ENCODE measurements at places on chromosomes 4 and X. TPM values are rescaled to one million over a fixed set of nuclear protein-coding genes. Genes with fewer than 3 reads are reported as not detected.

DNA sequence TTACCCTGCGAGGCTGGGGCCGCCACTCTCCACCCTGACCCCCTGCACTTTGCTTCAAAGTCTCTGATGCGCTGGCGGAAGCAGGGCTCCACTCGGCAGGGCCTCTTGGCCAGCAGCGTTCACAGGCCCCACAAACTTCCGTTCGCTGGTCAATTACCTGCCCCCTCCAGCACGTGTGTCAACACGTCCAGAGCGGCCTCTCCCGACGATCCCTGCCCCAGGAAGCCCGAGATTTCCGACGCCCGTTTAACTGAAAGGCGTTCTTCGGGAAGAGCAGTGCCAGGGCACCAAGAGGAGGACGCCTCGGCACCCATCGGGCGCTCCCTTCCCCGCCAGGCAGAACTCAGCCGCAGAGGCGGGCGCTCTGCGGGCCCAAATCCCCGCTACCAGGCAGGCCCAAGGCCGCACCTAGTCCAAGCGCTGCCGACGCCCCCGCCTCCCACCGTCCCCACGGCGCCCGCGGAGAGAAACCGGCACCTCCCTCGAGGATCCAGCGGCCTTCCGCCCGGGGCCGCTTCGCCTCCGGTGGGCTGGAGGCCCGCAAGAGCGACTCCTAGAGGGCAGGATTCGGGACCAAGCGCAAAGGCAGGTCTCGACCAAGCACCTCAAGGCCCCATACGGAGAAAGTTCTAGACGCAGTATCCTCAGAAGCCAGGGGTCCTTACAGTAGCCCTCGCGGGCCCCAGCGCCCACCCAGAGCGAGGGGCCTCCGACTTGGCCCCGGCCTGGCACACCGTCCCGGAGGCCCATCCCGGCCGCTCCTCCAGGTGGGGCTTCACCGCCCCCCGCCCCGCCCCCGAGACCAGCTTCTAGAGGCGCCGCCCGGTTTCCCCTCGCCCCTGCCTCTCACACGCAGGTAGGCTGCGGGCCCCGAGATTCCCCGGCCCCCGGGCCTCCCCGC, 586 bp downstream of the BCAP31 start:
- no peak for DNase-seq

- DNase-seq = no peak
Measured at GRCh38 chrX:120302434-120302833, 8.8 kb downstream of the TMEM255A start.

DNA sequence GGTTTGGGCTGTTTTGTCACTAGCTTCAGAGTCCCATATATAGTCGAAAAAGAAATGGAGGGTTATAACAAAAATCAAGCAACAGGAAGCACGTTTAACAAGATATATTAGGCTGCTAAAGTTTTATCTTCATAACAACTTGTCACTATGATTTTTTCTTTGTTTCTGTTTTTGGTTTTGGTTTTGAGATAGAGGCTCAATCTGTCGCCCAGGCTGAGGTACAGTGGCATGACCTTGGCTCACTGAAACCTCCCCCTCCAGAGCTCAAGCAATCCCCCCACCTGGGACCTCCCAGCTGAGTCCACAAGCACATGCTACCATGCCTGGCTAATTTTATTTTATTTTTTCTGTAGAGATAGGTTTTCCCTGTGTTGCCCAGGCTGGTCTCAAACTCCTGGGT, 2664.4 kb downstream of the ARAP2 start:
- DNase-seq = no peak

DNA sequence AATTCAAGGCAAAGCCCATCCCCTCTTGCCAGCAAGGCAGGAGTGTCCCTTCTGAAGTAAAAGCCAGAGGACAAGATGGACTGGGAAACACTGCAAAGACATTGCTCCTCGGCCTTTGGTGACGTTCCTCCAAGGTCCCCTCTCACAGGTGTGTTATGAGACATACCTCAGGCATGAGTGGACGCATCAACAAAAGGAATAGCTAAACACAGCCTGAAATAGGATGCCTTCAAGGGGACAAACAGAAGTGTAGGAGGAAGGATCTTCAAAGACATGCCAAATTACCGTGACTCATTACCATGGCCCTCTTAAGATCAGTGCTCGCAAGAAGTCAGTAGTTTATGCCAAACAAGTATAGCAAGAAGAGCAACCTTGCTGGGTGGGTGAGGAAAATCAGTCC, 6.0 kb upstream of the IDS start:
- DNase-seq = no peak

GRCh38 chr4:142121448-142122350, 485.3 kb downstream of the IL15 start:
- DNase-seq = no peak

GRCh38 chrX:31540313-31540712, 468.5 kb upstream of the FTHL17 start:
- no peak for DNase-seq

DNA sequence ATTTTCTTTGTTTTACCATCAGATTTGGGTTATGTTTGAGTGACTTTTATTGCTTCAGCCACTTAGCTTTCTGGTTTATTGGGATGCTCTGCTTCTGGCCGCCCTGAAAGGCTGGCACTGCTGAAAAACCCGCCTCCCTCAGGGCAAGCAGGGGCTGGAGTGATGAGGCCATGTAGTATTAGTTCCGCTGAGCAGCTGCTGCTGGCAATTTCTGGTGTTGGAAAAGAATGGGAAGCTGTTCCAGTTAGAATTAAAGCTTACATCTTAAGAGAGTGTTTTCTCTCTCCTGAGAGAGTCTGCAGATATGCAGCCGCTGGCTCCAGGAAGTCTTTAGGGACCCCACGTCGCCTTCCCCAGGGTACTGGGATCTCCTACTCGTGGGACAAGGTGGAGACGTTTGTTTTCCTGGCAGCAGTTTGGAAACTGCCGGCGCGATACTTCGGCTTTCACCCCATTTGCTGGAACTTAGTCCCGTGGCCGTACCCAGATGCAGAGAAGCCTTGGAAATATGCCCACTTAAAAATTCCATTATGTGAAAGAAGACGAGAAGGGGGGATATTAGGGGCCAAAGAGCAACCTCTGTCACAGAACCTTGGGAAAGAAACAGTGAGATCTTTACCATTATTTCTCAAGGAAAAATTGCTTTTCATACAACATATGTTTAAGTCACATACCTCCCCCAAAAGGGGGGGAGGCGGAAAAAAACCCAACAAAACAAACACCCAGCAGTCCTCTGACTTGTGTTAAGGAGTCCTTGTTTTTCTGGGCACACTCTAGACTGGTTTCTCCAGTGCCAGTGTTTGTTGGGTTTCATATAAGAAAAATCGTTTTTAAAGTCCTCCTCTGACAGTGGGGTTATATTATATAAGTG, 72.6 kb downstream of the TMEM131L start:
- DNase-seq = no peak

- DNase-seq = no peak
Measured at GRCh38 chr4:182206916-182207315, 36.3 kb upstream of the TENM3 start.

DNA sequence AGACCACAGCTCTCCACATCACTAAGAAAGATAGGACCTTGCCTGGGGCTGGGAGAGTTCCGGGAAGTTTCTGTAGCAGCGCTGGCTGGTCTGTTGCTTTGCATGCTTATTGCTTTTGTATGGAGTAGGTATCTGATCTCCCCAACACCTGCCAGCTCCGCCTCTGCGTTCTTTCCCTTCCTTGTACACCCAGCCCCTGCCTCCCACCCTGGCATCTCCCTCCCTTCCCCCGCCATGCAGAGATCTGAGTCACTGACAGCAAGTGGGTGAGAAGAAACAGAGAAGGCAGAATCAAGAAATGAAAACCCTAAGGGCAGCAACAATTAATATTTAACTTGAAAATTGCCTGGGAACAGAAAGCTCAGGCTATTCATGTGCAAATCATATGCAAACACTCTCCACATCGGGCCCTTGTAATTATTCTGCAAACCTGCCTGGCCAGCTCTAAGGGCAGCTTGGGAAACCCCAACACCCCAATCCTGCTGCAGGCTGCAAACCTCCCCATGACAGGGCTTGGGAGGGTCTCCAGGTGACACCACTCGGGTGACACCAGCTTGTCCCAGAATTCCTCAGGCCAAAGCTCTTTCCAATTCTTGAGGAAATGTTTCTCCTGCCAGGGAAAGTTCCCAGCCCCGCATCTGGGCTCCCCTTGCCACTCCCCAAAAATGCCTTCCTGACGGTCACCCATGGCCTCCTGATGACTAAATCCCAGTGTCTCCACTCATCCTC, 257.2 kb downstream of the FBXW7 start:
- DNase-seq = no peak

DNA sequence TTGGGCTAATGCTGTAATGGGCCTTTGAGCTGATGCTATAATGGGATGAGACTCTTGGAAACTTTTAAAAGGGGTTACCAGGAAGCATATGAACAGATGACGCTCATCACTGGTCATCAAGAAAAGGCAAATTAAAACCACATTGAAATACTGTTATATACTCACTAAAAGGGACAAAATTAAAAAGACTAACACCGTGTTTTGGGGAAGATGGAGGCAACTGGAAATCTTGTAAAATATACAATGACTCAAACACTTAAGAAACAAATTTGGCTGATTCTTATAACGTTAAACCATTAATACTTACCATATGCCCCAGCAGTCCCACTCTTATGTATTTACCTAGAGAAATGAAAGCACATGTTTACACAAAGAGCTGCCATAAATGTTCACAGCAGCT, 207.2 kb upstream of the GPRIN3 start:
- DNase-seq = no peak

DNA sequence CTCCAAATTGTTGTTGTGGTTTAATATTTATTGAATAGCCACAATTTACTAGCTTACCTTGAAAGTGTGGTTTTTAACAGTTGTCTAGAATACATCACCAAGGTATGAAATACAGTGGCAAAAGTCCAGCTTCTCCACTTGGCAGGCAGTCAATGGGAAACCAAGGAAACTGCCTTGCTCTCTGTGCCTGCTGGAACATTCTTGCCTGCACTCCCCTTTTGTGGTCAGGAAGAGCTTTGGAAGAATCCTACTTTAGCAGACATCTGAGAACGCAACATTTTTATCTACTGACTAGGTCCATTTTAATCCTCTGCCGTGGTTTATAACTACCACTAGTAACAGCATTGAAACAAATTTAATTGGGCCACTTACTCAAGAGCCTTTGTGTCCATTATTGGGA, 64.5 kb downstream of the TENM3 start:
- no peak for DNase-seq

DNA sequence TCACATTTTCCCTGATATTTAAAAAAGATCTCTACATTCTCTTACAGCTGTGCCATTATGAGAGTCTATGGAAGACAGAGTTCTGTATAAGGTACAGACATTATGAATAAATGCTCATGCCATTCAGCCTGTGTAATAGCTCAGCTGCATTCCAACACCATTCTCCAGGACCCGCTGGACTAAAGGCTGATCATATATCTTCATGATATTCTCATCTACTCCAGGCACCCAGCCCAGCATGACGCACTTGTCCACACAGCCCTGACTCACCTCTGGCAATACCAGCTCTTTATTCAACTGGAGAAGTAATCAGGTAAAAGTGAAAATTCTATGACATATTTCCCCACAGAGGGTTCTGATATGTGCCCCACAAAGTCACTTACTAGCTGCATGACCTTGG, 437.5 kb upstream of the FGF16 start:
- no peak for DNase-seq

DNA sequence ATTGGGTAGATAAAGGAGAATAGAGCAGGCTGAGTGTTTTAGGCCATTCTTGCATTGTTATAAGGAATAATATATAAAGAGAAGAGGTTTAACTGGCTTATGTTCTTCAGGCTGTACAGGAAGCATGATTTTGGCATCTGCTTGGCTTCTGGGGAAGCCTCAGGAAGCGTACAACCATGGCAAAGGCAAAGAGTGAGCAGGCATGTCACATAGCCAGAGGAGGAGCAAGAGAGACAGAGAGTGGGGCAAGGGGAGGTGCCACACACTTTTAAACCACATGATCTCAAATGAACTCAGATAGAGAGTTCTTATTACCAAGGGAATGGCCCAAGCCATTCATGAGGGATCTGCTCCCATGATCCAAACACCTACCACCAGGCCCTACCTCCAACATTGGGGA, 4.4 kb upstream of the METTL14 start:
- DNase-seq = no peak

- DNase-seq = no peak
Measured at GRCh38 chr4:105994061-105994460, 98.8 kb downstream of the NPNT start.

DNA sequence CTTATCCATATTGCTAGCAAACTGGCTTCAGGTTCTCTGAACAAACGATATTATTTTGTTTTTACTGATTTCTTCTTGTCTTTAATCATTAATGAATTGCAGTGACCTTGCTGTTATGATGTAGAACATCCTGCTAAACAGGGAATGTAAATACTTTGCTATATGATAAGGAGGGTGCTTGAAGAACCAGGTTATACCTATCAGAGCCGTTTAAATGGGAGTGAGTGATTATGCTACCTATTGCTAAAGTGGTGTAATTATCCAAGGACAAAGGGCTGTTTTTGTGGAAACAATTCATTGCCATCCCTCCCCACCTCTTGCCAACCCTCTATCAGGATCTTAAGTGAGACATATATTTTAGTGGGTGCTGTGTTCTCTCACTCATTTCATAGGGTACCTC, 788.9 kb downstream of the RPA4 start:
- no peak for DNase-seq

GRCh38 chrX:135632353-135632752, 81.1 kb upstream of the CT45A1 start:
- DNase-seq = no peak

DNA sequence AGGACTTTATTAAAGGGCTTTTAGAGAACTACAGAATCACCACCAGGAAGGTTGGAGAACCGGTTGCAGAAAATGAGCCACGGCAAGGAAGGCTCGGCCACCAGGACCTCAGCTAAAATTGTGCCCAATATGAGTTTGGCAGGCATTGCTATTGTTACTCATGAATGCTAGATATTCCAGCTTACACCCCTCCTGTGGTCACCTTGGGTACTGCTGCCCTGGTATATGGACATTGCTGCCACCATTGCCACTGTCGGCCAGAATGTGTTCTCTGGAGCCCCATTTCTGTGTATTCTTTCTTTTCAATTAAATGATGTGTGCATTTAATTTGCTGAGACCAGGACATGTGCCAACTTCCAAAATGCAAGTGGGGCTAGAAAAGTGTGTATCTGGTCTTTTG, 626.7 kb upstream of the BOD1L1 start:
- DNase-seq = no peak

DNA sequence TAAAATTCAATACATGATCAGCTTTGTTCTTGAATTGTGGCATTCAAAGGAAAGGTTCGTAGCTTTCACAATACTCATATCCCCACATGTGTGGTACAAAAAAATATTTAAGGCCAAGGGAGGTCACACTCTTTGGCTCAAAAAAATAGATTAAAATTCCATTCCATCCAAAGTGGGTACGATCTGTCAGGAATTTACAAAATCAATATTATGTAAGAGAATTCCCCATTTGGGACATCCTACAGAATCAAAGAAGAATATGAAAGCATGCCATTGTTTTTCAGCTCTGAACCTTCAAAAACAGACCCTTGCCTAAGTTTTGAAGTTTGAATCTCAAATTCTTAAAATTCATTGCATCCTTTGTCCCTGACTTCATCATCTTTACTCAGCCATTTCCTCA, 85.8 kb downstream of the MID1 start:
- DNase-seq = no peak

Gene KCTD8
- 1.0 TPM for total RNA-seq

Gene FAM184B
- not detected for total RNA-seq

Gene CLTRN
- 0.28 TPM for total RNA-seq

Gene SULT1B1
- 1.5 TPM for total RNA-seq

Gene GRIA2
- not detected for total RNA-seq

Gene TEX11
- not detected for total RNA-seq

Gene SEC24B
- total RNA-seq = 26.3 TPM

Gene CLNK
- not detected for total RNA-seq

Gene KLHL34
- total RNA-seq = 2.2 TPM

All from right atrium auricular region (tissue), 2 donors.